Left forelimb (tissue), 1 donor: ENCODE measurements at places on chromosomes 4 and X.

DNA sequence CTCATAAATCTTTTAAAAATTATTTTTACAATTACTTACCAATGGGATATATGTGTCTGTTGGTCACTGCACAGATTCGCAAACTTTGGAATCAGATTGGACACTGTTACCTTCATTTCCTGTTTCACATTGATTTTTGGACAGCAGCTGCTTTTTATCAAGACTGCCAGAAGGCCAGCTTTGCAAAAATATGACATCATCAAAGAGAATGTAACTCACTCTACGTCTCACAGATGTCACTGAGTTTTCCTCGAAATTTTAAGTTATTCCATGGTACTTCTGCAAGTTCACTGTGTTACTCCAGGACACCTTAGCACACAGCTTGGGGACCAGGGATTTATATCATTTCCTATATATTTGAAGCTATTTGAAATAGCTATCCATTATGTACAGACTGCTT, 31.8 kb upstream of the MAGEB2 start:
- DNase-seq = no peak

GRCh38 chrX:76453737-76454406, 26.4 kb downstream of the MAGEE1 start:
- no peak for DNase-seq

- no peak for DNase-seq
These were observed 36.4 kb downstream of the SLIT2 start for GRCh38 chr4:20288047-20288650.

DNA sequence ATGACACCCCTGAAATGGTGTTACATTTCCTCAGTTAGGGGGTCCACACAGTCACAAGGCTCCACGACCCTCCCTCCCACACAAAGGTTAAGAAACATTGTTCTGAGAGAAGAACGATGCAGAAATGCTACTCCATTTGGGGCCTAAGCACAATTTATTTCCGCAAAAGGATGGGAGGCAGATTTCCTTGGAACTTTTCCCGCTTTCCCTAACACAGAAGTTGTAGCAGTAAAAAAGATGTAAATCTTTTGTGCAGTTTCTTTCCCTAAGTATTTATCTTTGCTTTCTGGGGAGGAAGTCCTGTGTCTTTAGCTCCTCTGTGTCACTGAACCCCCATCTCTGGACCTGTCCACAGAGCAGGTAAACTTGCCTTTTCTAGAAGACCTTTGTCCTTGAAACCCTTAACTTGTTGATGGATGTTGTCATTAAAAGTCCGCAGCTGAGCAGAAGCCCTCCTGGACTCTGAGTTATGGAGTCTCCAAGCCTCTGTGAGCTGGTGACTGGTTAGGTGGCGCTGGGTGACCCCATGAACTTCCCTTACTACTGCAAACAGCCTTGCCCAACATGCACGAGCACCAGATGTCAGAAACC, 67.2 kb upstream of the SHISA3 start:
- DNase-seq = no peak

GRCh38 chrX:39112143-39112542, 310.9 kb downstream of the MID1IP1 start:
- DNase-seq = no peak

- no peak for DNase-seq
These were observed 26.6 kb downstream of the PIGG start for GRCh38 chr4:525660-526059.

DNA sequence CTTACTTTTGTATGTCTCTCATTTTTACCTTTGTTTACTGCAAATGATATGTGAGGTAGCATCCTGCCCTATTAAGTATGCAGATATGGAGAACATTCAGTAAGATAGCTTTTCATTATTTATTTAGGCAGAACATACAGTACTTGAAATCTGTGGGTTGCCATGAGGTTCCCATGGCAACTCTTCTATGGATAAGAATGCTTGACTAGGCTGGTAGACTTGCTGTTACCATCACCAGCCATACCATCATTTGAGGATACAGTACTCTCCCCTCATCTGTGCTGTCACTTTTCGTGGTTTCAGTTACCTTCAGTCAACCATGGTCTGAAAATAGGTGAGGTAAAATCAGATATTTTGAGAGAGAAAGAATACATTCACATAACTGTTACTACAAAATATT, 56.7 kb downstream of the NAF1 start:
- no peak for DNase-seq
